Activated CD8-positive, alpha-beta memory T cell treated with anti-CD3 and anti-CD28 coated beads for 1 hour (primary cell): ENCODE measurements at places on chromosomes 3 and 15.

DNA sequence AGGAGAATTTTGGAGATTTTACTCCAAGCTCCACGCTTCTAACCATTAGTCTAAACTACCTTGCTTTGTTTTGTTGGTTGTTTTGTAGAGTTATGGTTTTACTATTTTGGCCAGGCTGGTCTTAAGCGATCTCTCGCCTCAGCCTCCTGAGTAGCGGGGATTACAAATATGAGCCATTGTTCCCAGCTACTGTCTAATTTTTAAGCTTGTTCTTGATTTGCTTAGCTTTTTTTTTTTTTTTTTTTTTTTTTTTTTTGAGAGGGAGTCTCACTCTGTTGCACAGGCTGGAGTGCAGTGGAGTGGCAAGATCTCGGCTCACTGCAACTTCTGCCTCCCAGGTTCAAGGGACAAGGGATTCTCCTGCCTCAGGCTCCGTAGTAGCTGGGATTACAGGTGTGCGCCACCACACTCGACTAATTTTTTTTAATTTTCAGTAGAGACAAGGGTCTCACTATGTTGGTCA is 28.5 kb downstream of the EFCAB12 start:
- no peak for DNase-seq

DNA sequence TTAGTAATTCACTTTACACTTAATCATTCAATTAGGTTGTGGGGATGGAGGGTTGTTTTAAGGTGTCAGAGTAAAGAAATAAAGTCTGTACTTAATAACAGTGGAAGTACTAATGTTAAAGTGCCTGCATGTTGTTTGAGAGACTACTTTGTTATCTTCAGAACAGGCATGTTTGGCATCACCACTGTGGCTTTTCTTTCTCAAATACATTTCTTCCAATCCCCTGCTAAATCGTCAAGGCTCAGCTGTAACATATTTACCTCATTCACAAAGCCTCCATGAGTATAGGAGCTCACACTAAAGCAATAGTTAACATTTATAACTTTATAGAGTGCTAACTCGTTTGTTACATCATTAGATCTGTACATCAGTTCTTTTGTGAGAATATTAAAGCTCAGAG is 2.6 kb downstream of the TIMMDC1 start:
- DNase-seq: no peak

DNA sequence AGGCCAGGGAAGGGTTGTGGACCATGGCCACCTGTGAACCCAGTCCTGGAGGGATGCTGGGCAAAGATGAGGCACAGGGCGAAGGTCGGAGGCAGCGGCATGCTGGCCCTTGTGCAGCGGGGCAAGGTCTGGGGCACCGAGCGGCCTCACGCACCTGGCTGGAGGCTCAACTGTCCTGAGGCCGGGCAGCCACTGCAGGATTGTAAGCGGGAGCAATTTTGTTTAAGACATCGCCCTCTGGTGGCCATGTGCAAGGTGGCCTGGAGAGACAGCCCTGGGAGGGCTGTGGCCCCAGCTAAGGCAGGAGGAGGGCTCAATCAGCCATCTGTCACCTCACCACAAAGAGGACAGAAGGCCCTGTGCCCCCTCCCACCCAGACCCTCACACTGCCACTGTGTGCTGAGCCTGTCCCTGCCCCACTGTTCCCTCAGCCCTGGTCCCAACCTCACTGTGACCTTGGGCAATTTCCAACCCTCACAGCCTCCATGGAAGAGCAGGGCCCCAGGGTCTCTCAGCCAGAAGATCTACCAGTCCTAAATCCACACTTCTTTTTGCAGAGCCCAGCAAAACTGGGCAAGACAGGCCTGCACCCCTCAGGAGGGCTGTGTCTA is 46.2 kb downstream of the TPRA1 start:
- peak; percentile 48 for DNase-seq

GRCh38 chr3:182651461-182651860 is 141.8 kb upstream of the ATP11B start:
- no peak for DNase-seq

DNA sequence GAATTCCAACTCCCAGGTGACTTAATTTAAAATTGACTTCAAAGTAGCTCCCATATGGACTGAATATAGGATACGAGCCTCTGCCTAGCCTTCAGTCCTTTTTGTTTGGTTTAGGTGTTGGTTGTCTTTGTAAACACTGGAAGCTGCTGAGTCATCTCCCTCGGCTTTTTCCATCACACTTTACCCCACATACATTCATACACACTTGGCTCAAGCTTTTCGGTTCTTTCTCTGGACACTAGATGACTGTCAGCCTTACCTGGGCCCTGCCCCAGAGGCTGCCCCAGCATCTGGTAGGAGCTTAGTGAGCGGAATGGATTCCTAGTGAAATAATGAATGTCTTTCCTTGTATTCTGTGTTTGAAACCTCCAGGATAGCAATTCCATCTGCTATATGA is 201.5 kb upstream of the IL12A start:
- DNase-seq: no peak

DNA sequence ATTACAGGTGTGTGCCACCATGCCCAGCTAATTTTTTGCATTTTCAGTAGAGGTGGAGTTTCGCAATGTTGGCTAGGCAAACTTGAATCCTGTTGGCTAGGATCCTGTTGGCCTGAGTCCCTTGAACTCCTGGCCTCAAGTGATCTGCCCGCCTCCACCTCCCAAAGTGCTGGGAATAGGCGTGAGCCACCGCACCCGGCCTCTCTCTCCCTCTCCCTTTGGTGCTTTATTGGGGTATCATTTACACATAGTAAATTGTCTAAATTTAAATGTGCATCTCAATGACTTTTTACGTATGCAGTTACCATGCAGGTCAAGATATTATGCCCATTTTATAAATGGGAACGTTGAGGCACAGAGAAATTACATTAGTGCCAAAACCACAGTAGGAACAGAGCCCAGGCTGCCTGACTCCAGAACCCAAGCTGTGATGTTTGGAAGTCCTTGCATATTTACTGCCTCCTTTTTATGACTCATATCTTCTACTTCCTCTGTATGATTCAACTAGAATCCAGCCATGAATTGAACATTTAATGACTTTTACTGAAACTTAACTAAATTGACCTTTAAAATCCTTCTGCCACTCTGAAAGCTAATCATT is 34.0 kb upstream of the RPP14 start:
- no peak for DNase-seq

- DNase-seq: no peak
Observed at GRCh38 chr3:138441256-138441655, 6.8 kb downstream of the ESYT3 start.

DNA sequence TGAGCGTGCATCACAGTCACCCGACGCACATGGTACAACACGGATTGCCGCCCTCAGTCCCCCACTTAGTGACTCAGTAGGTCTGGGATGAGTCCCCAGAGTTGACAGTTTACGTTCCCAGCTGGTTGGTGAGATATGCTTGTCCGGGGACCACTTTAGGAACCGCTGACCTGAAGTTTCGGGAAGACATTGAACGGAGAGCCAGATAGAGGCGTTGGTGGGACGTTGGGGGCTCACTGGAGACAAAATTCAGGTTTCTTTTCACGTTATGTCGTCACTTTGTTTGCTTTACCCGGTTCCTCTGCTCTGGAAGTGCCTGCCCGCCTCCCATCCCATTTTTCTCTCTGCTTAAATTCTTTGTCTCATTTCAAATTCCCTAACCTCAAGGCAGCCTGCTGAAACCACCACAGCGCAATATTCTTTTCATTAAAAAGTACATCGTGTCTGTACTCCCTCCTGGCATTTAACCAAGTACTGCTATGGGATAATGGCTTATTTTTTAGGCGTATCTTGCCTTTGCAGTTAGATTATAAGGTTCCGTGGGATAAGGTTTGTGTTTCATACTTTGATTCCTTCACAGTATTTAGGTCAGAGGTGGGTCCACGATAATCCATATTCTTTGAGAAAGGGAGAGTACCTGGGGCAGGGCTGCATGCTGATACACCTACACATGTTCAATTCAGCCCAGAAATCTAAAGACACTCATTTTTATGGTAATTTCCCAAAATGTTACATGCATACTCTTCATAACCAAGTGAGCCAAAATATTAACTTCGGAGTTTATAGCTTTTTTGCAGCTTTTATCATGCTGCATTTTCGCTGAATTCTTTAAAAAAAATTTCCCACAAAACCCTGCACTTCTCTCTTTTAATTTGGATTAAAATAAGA is 921 bp downstream of the LMLN start:
- no peak for DNase-seq

GRCh38 chr3:62132027-62132602 is 241.2 kb downstream of the FEZF2 start:
- no peak for DNase-seq

GRCh38 chr3:13465236-13465873 is 14.8 kb upstream of the HDAC11 start:
- DNase-seq: no peak

GRCh38 chr3:138384976-138385375 is 36.6 kb downstream of the MRAS start:
- DNase-seq: no peak

- no peak for DNase-seq
Observed at GRCh38 chr15:49155834-49156627, 632 bp upstream of the COPS2 start.

GRCh38 chr3:178480795-178481194 is 55.4 kb upstream of the KCNMB2 start:
- DNase-seq: no peak

DNA sequence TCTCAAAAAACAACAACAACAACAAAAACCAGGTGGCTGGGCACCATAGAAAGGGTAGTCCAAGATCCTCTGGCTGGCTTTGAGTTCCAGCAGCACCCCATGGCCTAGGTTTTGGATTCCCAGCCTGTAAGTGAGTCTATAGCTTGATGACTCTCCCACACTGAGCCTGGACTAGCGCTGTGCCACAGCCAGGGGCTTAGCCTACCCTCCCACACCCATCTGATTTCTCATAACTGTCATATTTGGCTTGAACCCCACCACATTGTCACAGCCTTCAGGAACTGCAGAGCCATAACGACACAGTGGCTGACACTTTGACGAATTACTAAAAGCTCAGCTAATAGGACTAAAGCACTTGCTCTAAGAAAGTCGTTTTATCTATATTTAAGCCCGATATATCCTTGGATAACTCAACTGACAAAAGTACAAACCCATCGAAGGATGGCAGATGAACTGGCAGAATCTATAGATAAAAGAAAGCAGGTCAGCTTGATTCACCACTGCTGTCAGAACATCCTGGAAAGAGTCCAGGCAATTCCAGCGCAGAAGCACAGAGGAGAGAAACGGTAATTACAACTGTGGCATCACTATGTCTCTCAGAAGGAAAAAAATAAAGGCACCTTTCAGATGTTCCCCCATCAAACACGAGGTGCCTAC is 62.1 kb downstream of the HOMER2 start:
- DNase-seq: no peak

DNA sequence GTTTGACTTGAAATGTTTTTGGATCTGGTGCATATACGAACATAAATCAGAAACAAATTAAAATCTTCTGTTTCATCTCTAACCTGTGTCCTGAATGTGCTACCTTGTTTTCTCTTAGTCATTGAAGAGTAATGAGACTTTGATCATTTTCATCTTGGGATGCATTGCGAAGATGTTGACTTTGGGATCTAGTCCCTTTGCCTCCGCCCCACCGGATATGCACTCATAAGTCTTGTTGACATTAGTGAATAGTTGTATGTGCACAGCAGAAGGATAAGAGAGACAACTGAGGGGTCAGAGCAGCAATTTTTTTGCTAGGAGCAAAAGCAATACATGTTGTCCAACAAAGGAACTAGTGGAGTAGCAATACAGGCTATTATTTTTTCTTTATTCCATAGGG is 35.9 kb upstream of the SPRED1 start:
- no peak for DNase-seq

DNA sequence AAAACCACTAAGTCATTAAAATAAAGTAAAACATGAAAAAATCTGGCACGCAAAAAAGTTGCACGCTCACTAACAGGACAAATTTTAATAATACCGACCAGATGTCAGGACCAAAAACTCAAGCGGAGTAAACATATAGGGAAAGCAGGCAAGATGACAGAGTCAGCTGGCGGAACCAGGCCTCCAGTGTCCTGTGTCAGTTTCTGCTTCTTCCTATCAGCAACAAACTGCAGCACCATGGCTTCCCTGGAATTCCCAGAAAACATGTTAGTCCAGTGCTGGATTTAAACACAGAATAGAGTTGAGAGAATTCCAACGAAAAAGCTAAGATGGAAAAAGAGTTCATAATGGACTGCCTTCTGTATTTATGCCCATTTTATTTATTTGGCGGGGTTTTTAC is 169.1 kb upstream of the ARHGEF26 start:
- no peak for DNase-seq

DNA sequence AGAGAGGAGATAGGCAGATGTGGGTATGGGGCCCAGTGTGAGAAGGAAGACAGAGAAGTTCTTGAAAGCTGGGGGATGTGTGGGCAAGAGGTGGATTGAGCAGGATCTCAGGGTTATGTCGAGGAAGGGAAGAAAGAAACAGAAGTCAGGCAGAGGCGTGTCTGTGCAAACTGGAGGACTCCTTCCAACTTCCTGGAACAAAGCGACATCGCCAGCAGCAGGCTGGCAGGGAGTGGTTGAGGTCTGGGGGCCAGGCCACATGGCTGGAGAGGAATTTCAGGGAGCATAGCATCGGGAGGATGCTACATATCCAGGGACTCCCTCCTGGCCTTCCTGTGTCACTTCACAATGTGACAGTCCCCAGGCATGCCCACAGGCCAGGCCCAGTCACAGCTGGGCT is 42.9 kb upstream of the MYZAP start:
- no peak for DNase-seq

- DNase-seq: no peak
Observed at GRCh38 chr3:54353546-54353945, 231.2 kb downstream of the CACNA2D3 start.

GRCh38 chr15:73329501-73330200 is 39.1 kb downstream of the HCN4 start:
- no peak for DNase-seq

DNA sequence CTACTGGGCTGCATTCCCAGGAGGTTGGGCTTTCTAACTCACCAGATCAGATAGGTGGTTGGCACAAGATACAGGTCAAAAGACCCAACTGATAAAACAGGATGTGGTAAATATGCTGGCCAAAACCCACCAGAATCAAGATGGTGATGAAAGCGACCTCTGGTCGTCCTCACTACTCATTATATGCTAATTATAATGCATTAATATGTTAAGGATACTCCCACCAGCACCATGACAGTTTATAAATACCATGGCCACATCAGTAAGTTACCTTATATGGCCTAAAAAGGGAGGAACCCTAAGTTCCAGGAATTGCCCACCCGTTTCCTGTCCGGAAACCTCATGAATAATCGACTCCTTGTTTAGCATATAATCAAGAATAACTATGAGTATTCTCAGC is 31.6 kb downstream of the CFAP44 start:
- no peak for DNase-seq

DNA sequence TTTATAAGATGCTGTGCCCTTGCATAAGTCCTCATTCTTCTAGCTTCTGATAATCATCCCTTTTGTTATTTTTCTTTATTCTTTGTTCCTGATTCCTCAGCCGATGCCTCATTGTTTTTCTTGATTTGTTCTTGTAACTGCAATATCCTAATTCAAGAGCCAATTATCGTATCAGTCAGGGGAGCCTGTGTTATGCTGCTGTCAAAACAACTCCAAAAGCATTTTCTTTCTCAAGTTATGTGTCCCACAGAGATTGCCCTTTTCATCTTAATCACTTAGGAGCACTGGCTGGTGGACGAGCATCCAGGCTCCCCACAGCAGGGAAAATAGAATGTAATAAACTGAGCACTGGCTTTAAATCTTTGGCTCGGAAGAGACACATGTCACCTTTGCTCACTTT is 207.3 kb downstream of the CHL1 start:
- DNase-seq: no peak
